WTC11 (cell line): ENCODE measurements at places on chromosomes 5 and 9. TPM values are rescaled to one million over a fixed set of nuclear protein-coding genes. Genes with fewer than 3 reads are reported as not detected.
A peak's percentile ranks its signal among the peaks of the same experiment; 100 is the strongest.

DNA sequence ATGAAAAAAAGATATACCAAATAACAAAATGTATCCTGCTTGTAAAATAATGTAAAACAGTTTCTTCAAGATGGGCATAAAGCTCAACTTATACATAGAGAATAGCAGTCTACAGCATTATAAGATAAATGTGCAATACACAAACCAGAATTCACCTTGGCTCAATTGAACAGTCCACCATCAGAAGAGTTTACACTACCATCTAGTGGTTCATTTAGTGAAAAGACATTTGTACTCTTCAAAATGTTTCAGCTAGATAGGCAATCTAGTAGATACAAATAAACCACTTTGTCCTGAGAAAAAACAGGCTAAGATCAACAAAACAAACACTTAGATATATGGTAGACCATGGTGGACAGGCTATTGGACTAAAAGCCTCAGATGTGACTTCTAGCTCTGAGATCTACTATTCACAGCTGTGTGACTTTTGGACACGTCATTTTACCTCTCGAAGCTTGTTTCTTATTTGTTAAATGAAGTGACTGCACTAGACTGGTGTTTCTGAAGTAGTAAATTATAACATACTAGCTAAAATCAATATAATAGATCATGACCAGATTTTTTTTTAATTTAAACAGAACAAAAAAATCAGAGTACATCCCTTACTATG, 22.1 kb upstream of the TPD52L3 start:
- H3K27me3 ChIP-seq: no peaks in the 10 kb centered on the region; the same call in 1 of the 2 replicates
- H3K4me1 ChIP-seq: 0 out of 2 replicates have a peak, but pooled peaks cover 4% of the 10 kb centered on the region
- H3K4me3 ChIP-seq: no peak overlapping the region
- H3K27ac ChIP-seq: no peak overlapping the region
- DNase-seq: no peak

The F2R gene
- 18.4 to 19.8 TPM (median 19.0 TPM) in 3 replicates for total RNA-seq

DNA sequence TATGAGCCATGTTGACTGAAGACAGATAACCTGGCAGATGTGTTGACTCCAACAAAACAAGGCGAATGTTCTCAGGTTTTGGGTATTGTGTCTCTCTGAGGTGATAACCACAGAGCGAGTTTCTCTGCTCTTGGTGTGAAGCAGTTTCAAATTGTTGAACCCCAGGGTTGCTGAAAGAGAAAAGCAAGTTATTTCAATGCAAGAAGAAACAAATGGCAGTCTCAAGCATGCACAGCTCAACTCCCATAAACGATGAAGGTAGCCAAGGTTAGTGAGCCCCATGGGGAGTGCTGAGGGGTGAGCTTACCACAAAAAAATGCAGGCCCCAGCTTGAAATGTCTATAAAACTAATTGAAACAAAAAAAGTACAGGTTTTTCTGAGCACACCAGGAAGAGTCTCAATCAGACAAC, 220.8 kb upstream of the DAPK1 start:
- H3K27ac ChIP-seq: no peak overlapping the region
- no peak for DNase-seq
- H3K4me1 ChIP-seq: no peaks in the 10 kb centered on the region
- H3K36me3 ChIP-seq: no peaks in the 10 kb centered on the region

DNA sequence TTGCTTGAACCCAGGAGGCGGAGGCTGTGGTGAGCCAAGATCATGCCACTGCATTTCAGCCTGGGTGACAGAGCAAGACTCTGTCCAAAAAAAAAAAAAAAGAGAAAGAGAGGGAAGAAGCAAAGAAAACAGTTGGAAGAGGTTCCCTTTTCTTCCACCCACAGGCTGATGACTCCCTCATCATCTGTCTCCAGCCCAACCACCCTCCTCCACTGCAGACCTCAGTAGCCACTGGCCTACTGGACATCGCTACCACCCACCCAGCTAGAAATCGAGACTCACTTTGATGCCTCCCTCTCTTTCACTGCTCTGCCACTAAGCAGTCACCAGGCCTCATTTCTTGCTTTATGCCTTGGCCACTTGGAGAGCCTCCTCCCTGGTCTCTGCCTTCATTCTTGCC, 71.2 kb downstream of the NIPSNAP3B start:
- no peak overlapping the region for H3K4me3 ChIP-seq
- H3K36me3 ChIP-seq: peaks cover 2% of the 10 kb centered on the region; the same call in 1 of the 2 replicates
- no peaks in the 10 kb centered on the region for H3K27me3 ChIP-seq
- H3K4me1 ChIP-seq: peaks cover 9% of the 10 kb centered on the region
- DNase-seq: no peak
- H3K27ac ChIP-seq: no peak overlapping the region

The SPINK1 gene
- total RNA-seq: 5.4 to 10.6 TPM (median 5.5 TPM) in 3 replicates

- peaks cover 5% of the 10 kb centered on the region for H3K4me1 ChIP-seq
- H3K27me3 ChIP-seq: no peaks in the 10 kb centered on the region
- DNase-seq: no peak
- H3K4me3 ChIP-seq: no peak overlapping the region
- no peaks in the 10 kb centered on the region for H3K36me3 ChIP-seq
- no peak overlapping the region for H3K27ac ChIP-seq
Observed at GRCh38 chr5:153755913-153756500, 265.5 kb downstream of the GRIA1 start.

- peaks cover 3% of the 10 kb centered on the region; the same call in 1 of the 2 replicates for H3K36me3 ChIP-seq
- no peak for DNase-seq
- H3K4me3 ChIP-seq: no peak overlapping the region
- H3K27ac ChIP-seq: no peak overlapping the region; the same call in 1 of the 2 replicates
Observed at GRCh38 chr5:32462618-32463017, 18.1 kb upstream of the ZFR start.

GRCh38 chr5:163533223-163533622, 27.8 kb downstream of the MAT2B start:
- peak overlapping the region; percentile 9; the same call in 1 of the 2 replicates for H3K4me3 ChIP-seq
- H3K4me1 ChIP-seq: peaks cover 50% of the 10 kb centered on the region
- no peaks in the 10 kb centered on the region for H3K36me3 ChIP-seq
- peak overlapping the region; percentile 88 for H3K27ac ChIP-seq
- no peak for DNase-seq

DNA sequence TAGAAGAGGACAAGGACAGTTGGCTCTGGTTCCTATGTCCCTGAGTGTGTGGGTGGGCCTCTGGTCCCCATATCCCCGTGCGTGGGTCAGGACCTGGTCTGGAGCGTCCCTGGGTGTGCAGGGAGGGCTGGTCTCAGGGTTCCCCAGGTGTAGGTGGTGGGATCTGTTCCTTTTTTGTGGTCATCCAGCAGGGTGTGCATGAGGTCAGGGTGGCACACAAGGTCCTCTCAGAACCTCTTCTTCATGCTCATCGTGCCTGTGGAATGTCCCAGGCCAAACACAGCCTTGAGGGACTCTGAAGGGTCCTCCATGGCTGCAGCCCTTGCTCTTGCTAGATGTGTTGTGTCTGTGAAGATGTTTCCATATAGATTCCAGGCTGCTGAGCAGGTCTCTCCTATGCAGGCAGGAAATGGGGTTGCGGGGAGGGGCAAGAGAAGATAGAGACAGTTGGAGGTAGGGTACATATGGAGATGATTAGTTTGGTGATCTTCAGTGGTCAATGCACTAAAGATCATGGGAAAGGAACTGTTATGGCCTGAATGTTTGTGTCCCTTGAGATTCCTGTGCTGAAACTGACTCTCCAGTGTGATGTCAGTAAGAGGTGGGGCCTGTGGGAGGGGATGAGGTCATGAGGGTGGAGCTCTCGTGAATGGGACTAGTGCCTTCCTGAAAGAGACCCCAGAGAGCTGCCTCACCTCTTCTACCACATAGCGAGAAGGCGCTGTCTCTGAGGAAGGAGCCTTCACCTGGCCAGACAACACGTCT, 53.1 kb downstream of the NXNL2 start:
- H3K4me1 ChIP-seq: peaks cover 11% of the 10 kb centered on the region
- no peak overlapping the region for H3K27ac ChIP-seq
- no peaks in the 10 kb centered on the region for H3K36me3 ChIP-seq
- H3K27me3 ChIP-seq: no peaks in the 10 kb centered on the region
- H3K4me3 ChIP-seq: no peak overlapping the region

DNA sequence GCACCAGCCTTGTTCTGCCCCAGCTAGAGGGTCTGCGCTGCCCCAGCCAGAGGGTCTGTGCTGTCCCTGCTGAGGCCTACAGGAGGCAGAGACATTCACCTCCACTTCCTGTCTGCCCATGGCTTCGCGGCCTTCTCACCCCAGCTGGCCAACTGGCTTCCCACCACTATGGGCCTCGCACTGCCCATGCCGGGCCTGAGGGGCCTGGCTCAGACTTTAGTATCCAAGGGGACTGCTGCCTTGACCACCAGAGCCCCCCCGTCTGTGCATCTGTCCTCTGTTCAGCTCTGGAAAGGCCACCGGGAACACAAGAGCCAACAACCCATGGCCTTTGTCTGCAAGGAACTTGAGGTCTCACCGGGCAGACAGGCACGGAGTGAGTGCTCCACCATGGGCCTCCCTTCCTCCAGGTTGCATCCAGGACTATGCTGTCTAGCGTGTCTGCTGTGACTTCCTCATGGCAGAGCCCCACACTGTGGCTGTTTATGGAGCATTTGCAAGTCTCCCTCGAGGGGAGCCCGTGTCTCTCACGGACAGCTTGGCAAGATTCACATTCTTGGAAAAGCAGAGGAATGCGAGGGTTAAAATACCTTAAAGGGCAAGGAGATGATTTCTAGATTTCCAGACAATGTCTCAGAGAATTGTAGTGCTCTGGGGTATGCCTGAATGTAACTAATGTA, 1.7 kb downstream of the DCANP1 start:
- H3K36me3 ChIP-seq: no peaks in the 10 kb centered on the region
- DNase-seq: no peak
- H3K4me3 ChIP-seq: no peak overlapping the region
- H3K27me3 ChIP-seq: no peaks in the 10 kb centered on the region; the same call in 1 of the 2 replicates
- H3K27ac ChIP-seq: no peak overlapping the region
- peaks cover 9% of the 10 kb centered on the region for H3K4me1 ChIP-seq

DNA sequence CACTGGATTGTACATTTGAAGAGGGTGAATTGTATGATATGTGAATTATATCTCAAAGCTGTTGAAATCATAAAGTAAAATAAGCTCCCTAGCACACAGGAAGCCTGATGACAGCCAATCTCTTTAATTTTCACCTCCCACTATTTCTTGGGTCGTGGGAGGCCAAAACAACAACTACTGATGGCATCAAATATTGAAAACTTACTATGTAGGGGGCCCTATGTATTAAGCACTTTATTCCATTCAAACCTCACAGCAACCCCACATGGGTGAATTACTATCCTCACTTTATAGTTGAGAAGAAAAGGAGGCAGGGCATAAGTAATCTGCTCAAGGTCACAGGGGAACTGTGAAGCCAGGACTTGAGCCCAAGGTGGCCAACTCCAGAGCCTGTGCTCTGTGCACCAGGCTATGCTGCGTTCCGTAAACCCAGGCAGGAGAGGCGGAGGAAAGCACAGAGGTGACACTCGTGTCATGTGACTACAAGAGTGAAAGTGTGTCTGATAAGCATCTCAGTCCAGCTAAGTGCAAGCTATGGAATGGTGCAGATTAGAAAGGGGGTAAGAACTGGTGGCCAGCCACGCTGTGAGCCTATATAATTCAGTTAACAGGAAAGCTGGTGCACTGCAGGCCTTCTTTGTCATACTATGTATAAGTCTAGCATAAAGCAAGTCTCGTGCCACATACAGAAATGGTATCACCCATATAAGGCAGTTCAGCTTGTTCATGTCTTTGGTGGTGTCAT, 221.0 kb downstream of the DCP2 start:
- H3K36me3 ChIP-seq: peaks cover 17% of the 10 kb centered on the region
- H3K4me1 ChIP-seq: peaks cover 35% of the 10 kb centered on the region
- DNase-seq: no peak
- H3K27ac ChIP-seq: no peak overlapping the region
- H3K27me3 ChIP-seq: no peaks in the 10 kb centered on the region

- no peak for DNase-seq
- no peak overlapping the region for H3K4me3 ChIP-seq
- H3K27me3 ChIP-seq: no peaks in the 10 kb centered on the region
- H3K4me1 ChIP-seq: peaks cover 4% of the 10 kb centered on the region
- H3K36me3 ChIP-seq: no peaks in the 10 kb centered on the region
Observed at GRCh38 chr5:32991421-32991815, 280.3 kb downstream of the NPR3 start.

DNA sequence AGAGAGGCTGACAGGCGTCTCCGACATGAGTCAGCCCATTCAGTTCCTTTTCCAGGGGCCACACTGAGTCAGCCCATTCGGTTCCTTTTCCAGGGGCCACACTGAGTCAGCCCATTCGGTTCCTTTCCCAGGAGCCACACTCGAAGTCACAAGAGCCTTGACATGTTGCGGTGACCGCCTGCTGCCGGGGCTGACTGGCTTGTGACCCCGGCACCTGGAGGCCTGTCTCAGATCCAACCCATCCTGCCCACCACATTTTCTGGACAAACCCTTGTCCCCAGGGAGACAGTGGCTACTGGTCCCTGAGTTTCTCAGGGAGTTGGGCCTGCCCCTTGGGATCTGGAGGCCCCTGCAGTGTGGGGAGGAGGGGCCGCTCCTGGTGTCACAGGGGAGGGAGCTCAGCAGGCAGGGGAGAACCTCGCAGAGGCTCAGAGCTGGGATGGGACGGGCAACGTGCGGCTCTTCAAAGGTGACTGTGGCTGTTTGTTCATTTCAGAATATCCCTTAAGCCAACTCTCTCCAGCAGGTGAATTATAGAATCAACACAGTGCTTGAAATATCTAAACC, 40.5 kb upstream of the LPCAT1 start:
- no peak overlapping the region for H3K27ac ChIP-seq
- no peaks in the 10 kb centered on the region for H3K27me3 ChIP-seq
- no peaks in the 10 kb centered on the region for H3K4me1 ChIP-seq
- no peak for DNase-seq
- H3K4me3 ChIP-seq: no peak overlapping the region
- H3K36me3 ChIP-seq: no peaks in the 10 kb centered on the region

The TAF11L10 gene
- total RNA-seq: not detected in 3 replicates

GRCh38 chr5:172768098-172768572, 2.9 kb downstream of the DUSP1 start:
- peaks cover 13% of the 10 kb centered on the region for H3K36me3 ChIP-seq
- DNase-seq: no peak
- H3K4me1 ChIP-seq: peaks cover 37% of the 10 kb centered on the region
- H3K4me3 ChIP-seq: no peak overlapping the region

DNA sequence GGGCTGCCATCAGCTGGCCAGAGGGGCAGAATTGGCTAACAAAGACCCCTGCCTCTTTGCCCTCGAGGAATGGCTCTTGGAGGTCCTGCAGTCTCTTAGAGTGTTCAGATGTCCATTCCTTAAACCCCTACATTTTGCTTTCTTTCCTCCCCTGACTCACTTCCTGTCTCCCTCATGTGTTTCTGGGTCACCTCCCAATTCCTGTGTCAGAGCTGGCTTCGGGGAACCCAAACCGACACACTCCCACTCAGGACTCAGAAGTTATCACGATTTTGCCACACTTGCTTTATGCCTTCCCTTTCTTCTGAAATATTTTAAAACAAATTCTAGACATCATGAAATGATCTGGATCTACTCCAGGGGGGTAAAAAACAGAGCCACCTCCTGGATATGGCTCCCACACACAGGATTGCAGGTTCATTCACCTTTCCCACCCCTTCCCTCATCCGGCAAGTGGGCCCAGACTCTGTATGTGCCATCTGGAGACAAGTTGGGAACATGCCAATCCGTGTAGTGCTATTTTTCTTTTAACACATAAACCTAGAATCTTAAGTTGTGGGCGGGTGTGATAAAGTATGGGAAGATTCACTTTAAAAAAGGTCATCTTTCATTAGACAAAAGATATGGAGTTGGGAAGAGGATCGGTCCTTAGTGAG, 145.7 kb downstream of the NXNL2 start:
- DNase-seq: no peak
- no peak overlapping the region for H3K4me3 ChIP-seq
- H3K27ac ChIP-seq: no peak overlapping the region
- H3K27me3 ChIP-seq: no peaks in the 10 kb centered on the region; the same call in 1 of the 2 replicates
